ENCODE measurements at places on chromosomes 5 and 9. TPM values are rescaled to one million over a fixed set of nuclear protein-coding genes. Genes with fewer than 3 reads are reported as not detected.

Gene CDKN2B
- 3.9 TPM for total RNA-seq

Gene EGFLAM
- 2.2 TPM for total RNA-seq

Gene C9orf50
- not detected for total RNA-seq

Gene FAM221B
- not detected for total RNA-seq

Gene SEMA6A
- 3.9 TPM for total RNA-seq

Gene SCGB3A2
- not detected for total RNA-seq

Gene MAP1B
- 558 TPM for total RNA-seq
